ENCODE measurements at places on chromosomes 3 and 15.

DNA sequence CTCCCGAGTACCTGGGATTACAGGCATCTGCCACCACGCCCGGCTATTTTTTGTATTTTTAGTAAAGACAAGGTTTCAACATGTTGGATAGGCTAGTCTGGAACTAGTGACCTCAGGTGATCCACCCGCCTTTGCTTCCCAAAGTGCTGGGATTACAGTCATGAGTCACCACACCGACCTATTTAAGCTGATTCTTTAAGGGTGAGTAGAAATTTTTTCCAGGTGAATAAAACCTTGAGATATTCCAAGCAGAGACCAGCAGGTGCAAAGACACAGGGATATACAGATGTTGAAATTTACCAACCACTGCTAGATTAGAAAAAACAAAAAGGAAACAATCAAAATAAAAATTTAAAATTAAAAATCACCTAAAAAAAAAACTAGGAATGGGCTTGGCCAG, 74.4 kb upstream of the CHRNB4 start:
- DNase-seq, result no peak

- no peak for DNase-seq
These were observed 1.8 kb downstream of the MTFMT start for GRCh38 chr15:65027593-65027992.

GRCh38 chr3:126758882-126759281, 54.8 kb downstream of the CHCHD6 start:
- no peak for DNase-seq

DNA sequence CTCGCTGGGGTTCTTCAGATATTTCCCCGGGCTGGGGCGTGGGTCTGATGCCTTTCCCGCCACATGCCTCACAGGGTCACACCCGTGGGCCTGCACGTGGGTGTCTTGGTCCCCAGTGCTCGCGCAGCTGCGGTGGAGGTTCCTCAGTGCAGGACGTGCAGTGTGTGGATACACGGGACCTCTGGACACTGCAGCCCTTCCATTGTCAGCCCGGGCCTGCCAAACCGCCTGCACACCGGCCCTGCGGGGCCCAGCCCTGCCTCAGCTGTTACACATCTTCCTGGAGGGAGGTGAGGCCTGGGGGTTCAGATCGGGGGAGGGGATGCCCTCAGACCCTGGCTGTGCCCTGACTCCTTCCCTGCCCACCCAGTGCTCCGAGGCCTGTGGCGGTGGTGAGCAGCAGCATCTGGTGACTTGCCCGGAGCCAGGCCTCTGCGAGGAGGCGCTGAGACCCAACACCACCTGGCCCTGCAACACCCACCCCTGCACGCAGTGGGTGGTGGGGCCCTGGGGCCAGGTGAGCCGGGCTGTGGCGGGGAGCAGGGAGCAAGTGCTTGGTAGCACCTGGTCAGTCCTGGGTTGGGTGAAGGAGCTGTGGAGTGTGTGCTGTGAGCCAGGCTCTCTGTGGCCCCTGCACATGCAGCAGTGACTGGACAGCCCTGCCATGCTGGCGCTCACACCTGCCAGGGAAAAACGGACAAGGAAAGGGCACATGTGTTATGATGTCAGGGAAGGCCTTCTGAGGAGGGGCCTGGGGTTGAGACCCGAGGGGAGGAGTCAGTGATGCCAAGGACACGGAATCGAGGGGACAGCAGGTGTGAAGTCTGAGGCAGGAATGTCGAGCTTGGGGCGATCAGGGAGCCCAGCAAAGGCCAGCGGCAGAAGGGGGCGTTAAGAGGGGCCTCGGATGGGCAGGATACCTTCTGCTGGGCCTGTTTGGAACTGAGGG, 88.9 kb downstream of the TBC1D2B start:
- DNase-seq, result no peak

DNA sequence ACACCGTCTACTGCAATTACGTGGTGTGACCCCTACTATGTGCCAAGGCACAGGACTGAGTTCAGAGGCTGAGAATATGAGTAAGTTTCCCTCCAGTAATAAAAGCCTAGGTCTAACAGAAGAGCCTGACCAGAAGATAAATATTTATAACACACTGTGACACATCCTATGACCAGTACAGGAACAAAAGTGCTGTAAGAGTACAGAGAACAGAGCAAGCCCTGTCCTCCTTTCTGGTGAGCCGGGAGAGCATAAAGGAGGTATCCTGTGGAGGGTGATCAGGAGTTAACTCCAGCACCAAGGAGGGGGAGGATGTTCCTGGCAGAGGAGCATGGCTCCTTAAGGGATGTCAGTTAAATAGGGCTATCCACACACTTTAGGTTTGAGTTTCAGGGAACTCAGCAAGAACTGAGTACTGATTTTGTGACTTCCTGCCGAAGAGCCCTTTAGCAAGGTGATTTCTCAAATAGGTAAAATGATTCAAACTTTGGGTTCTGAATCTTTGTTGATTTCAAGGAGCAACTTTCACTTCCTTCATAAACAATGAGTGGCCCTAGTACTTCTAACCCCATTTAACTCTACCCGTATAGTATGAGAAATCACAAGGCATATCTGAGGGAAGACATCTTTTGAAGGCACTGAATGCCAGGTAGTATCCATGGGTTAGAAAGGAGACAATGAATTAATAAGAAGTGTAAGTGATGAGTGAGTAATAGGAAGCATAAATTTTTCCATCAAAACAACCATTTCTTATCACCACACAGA, 198.0 kb downstream of the THRB start:
- DNase-seq, result no peak

- no peak for DNase-seq
These were observed 178.8 kb downstream of the KLHL25 start for GRCh38 chr15:85615930-85616329.

GRCh38 chr3:14614862-14615261, 36.7 kb upstream of the CCDC174 start:
- no peak for DNase-seq

DNA sequence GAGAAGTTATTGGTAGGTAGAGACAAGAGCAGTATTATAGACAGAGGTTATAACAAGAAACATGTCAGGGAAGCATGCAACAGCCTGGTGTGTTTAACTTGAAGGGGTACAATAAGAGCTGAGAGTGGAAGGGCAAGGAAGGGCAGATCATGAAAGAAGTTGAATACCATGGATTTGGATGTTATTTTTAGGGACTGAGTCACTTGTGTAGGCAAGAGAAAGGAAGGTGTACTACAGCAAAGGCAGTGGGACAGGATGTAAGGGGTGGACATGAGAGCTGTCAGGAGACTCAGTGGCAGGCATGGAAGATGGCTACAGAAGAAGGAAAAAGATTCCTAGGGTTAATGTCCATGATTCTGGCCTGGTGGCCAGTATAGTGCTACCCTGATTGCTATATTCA, 66.4 kb downstream of the TFG start:
- DNase-seq, result no peak
